NCI-H187 treated with DMSO at 0.1 percent for 48 hours (cell line): ENCODE measurements at places on chromosomes 11 and 22.

DNA sequence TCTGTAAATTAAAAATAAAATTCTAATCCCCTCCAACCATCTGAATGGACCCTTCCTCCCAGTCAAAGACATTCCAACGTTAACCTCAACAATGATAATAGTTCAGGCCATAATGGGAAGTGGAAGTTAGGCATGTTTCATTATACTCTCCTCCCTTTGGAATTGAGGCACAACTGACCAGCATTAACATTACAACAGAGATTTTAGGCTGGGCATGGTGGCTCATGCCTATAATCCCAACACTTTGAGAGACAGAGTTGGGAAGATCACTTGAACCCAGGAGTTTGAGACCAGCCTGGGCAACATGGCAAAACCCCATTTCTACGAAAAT lies 2.4 kb upstream of the CTSF start:
- DNase-seq = no peak

GRCh38 chr11:77207618-77208313 lies 79.7 kb downstream of the MYO7A start:
- DNase-seq = no peak

GRCh38 chr11:66231561-66231960 lies 36.9 kb upstream of the RAB1B start:
- no peak for DNase-seq

DNA sequence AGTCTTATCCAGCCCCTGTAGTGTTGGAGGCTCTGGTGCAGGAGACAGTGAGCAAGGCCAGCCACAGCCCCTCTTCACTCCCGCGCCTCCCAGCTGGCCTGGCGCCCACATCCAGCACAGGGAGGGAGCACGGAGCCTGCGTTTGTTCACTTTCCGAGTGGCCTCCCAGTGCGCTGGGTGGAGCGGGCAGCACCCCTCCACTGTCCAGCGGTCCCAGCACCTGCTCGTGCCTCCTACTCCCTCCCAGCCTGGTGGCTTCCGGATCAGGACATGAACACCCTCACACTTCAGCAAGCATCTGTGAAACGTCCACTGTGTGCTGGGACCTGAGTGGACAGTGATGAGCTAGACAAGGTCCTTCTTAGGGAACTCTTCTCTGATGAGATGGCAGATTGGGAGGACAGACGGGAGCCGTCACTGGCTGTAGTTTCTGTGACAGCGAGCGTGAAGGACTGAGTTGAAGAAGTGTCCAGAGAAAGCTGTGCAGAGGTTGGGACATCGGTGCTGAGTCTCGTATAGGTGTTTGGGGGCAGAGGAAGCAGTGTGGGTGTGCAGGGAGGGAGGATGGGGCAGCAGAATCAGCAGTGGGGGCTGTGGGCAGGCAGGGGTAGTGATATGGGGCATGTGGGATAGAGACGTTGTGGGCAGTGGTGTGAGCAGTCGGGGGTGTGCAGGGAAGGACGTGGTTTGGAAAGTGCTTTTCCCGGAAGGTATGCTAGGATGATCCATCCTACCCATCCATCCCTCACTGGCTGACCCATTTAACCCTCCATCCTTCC lies 256.8 kb downstream of the TBC1D22A start:
- DNase-seq = no peak

GRCh38 chr11:80379620-80380278 lies 938.9 kb upstream of the TENM4 start:
- no peak for DNase-seq

GRCh38 chr11:73996161-73996747 lies 12.6 kb downstream of the UCP3 start:
- no peak for DNase-seq

DNA sequence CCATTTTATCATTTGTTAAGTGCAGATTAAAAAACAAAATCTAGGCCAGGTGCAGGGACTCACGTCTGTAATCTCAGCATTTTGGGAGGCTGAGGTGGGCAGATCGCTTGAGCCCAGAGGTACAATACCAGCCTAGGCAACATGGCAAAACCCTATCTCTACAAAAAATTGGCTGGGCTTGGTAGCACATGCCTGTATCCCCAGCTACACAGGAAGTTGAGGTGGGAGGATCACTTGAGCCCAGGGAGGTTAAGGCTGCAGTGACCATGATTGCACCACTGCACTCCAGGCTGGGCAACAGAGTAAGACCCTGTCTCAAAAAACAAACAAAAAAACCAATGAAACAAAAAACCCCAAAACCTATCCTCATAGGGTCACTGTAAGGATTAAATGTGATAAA lies 32.9 kb downstream of the HIRA start:
- DNase-seq = no peak

DNA sequence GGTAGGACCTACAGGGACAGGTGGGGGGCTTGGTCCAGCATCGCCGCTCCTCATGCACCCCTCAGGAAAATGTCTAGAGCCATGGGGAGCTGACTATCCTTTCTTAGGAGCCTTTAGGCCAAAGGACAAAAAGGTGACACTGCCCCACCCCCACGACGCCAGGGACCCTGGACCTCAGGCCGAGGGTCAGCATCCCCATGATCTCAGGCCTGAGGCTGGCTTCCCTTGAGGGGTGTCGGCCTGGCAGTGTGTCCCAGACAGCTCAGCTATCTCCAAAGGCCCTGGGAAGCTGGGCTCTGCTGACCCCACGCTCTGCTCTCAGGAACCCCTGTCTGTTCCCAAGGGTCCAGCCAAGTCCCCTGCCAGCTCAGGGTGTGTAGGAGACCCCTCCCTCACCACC lies 16.3 kb downstream of the MRGPRG start:
- DNase-seq = no peak

GRCh38 chr11:123382555-123383074 lies 47.5 kb upstream of the GRAMD1B start:
- DNase-seq = no peak

DNA sequence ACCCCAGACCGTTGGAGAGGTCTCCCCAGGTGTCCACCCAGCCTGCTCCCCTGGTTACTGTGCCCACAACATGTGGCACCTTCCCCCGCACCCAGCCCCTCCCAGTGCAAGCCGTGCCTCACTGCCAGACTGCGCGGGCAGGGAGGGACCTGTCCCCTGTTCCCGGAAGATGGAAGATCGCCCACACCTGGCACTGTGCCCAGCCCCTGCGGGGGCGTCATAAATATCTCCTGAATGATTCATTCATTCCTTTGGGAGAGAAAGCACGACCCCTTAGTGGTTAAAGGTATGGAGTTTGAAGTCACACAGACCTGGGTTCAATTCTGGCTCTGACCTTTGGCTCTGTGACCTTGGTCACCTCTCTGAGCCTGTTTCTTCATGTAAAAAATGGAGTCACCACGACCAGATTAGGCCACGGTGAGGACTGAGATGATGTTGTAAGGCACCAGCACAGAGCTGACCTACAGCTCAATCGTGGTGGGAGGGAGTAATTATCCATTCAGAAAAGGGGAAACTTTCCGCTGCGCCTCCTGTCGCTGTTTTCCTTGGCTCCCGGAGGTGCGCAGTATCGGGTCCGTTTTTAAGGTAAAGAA lies 497 bp upstream of the SYT12 start:
- DNase-seq = no peak
